Pulmonary artery endothelial cell (primary cell): ENCODE measurements at places on chromosomes 1 and 21. TPM values are rescaled to one million over a fixed set of nuclear protein-coding genes. Genes with fewer than 3 reads are reported as not detected.

HLX gene
- 7.8 and 16.3 TPM in 2 replicates for total RNA-seq

SH3BGR gene
- total RNA-seq = 1.6 TPM in 1 of 2 replicates, not detected in the other

IL20 gene
- total RNA-seq = not detected in 2 replicates

LRRC38 gene
- total RNA-seq = not detected in 2 replicates

ETV3L gene
- total RNA-seq = not detected in 2 replicates

TMEM81 gene
- 1.2 and 3.0 TPM in 2 replicates for total RNA-seq

ESPN gene
- 0.79 and 0.81 TPM in 2 replicates for total RNA-seq

PTPRF gene
- total RNA-seq = 152 and 171 TPM in 2 replicates

TSSK3 gene
- total RNA-seq = 0.20 TPM in 1 of 2 replicates, not detected in the other

AKR7A3 gene
- 0.11 and 0.33 TPM in 2 replicates for total RNA-seq

MR1 gene
- 3.7 and 5.5 TPM in 2 replicates for total RNA-seq

HPDL gene
- total RNA-seq = 4.7 and 7.2 TPM in 2 replicates

AGBL4 gene
- not detected in 2 replicates for total RNA-seq
